ENCODE measurements at places on chromosomes 2 and 18. TPM values are rescaled to one million over a fixed set of nuclear protein-coding genes. Genes with fewer than 3 reads are reported as not detected.

DNA sequence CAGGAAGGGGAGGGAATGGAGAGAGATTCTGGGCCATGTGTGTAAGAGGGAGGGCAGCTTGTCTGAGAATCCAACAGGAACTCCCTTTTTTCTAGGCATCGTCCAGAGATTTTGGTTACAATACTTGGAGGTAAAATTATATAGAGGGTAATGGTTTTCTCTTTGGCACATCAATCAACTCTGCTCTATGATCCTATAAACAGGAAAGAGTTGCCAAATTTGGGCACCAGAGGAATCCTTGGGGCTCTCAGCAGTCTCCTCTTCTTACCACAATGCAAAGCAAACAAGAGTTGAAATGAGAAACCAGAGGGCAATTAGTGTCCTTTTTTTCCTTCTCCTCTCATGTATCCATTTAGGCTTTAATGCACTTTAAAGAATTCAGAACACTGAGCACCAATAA lies 243.4 kb downstream of the SLC8A1 start:
- no peak for DNase-seq

DNA sequence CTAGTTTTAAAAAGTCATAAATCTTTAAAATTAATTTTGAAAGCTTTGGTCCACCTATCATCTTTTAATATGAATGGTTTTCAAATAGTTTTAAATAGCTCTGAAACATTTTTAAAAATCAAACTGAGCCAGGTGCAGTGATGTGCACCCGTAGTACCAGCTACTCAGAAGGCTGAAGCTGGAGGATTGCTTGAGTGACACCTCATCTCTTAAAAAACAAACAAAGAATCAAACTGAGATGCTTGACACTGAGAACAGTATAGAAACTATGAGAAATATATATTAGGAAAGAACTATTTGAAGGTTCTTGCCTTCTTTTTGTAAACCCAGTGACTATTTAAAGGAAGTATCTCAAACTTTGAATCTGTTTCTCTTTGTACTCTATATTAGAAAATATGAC lies 67.4 kb downstream of the BARD1 start:
- no peak for DNase-seq

GRCh38 chr2:196389670-196390069 lies 218.3 kb upstream of the STK17B start:
- no peak for DNase-seq

- no peak for DNase-seq
These were observed 565.5 kb downstream of the CCDC85A start for GRCh38 chr2:56749152-56749752.

The LBX2 gene
- total RNA-seq = 2.8 TPM

Data from type B pancreatic cell (in vitro differentiated cells).